ENCODE measurements at places on chromosomes 16 and 17. TPM values are rescaled to one million over a fixed set of nuclear protein-coding genes. Genes with fewer than 3 reads are reported as not detected.
A peak's percentile ranks its signal among the peaks of the same experiment; 100 is the strongest.

DNA sequence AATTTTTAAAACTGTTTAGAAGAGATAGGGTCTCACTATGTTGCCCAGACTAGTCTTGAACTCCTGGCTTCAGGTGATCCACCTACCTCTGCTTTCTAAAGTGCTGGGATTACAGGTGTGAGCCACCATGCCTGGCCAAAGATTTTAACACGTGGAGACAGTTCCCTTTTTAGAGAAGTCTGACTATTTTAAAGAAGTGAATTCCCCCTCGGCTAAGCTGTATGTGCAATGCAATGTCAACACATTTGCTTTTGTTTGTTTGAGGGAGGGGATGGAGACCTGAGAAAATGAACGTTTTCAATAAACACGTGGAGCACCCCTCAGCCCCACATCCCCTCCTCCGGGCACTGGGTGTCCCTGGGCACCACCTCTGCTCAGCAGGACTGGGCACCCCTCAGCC lies 14.3 kb upstream of the RNPS1 start:
- no peak for DNase-seq

GRCh38 chr16:85712801-85713200 lies 24.0 kb upstream of the GINS2 start:
- no peak for DNase-seq

DNA sequence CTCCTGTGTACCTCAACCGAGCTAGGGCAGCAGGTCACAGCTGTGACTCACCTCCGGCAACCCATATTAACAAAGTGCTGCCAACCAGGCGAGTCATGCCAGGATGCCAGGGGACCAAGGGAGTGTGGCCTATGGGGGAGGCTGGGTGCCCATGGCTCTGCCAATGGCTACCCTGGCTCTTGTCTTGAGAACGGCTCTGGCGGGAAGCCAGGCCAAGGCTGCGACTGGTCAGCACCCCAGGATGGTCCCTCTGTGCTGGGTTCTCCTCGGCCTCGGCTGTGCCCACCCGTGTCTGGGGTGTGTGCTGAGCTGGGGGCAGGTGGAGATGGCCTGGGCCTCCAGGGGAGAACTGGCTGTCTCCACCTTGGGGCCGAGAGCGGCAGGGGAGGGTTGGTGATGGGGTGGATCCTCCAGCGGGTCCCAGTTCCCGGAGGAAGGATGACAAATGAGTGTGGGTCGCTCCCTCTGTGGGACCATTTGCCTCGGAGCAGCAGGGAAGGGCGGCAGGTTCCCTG lies 75.8 kb downstream of the MRC2 start:
- no peak for DNase-seq

GRCh38 chr17:82932518-82933310 lies 92.9 kb upstream of the ZNF750 start:
- peak; percentile 10 for DNase-seq

DNA sequence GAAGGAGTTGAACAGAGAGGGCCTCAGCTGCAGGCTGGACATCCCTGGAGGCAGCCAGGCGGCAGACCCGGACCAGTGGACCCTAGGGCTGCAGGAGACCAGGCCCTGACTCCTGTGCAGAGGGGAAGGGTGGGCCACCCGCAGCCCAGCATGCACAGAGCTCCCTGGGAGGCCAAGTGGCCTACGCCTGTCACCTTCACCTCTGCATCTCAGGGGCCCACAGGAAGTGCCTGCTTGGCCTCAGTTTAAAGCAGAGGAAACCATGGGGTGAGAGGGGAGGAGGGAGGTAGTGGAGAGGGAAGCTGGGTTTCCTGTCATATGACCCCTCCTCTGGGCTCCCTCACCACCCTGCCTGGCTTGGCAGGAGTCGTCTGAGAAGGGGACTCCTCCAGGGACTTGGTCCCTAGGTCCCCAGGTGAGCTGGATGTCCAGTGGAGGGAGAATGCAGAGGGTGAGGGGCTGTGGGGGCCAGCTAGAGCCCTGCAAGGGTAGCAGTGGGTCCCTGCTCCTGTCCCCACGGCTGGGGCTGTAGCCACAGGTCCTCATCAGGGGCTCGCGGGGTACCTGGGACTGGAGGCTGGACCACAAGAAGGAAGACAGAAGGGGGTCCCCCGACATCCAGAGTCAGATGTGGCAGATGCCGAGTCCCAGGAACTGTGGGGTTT lies at the start of gene TMC8:
TMC8 (plus strand) TSS at position 335 of the 665 bp plus-strand sequence. CDS start 818 bp downstream, outside the sequence.
- no peak for DNase-seq

Gene HOXB4
- 34.4 TPM for total RNA-seq

- no peak for DNase-seq
Observed at GRCh38 chr17:39611401-39612112, 3.8 kb upstream of the NEUROD2 start.

- no peak for DNase-seq
Observed at GRCh38 chr17:66172144-66172543, 19.8 kb downstream of the CEP112 start.

Gene OR2C1
- 0.47 TPM for total RNA-seq

DNA sequence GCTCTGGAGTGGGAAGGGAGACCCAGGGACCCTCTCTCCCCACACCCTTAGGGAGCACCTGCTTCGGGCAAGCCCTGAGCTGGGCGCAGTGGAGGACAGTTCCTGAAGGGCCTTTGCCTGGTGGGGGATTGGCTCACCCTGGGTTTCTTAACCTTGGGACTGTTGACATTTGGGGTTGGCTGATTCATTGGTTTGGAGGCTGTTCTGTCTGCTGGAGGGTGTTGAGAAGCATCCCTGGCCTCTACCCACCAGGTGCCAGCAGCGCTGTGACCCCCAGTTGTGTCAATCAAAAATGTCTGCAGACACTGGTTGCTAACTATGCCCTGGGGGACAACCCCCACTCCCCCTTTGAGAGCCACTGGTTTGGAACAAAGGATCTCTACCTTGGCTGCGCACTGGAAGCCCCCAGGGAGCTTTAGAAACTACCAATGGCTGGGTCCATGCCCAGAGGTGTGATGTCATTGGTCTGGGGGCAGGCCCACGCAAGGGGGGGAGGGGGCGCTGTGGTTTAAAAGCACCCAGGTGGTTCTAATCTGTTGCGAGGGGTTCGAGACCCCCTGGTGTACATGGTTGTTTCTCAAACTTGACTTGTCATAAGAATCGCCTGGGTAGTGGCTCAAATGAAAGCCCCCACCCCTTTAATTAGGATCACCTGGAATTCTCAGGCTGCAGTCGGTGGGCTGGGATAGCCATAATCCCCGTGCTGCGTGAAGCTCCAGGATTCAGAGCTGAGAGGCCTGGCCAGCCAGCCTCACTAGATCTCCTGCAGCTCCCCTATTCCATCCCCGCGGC lies 151.9 kb upstream of the GSE1 start:
- DNase-seq: no peak

DNA sequence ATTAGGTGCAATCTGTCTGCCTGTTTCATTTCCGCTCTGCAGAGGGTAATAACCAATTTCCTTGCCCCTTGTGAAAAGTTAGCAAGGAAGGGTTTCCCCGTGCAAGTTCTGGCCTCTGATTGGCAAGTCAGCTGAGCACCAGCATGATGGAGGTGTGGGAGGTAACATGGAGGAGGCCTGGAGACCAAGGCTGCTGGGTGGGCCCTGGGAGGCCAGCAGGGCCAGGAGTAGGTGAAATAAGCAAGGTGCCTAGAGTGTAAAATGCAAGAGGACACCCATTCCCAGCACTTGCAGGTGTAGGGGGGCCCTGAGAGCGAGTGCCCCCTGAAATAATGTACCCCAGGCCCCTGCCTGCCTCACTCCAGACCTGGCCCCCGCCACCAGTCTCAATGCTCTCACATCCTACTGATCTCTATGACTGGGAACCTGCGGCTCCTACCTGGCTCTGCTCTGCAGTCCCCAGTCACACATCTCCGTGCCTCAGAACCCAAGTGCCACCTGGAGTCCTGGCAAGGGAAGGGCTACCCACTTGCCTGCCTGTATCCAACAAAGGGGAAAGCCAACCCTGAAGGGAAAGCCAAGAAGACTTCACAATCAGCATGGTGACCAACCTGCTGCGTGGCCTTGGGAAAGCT lies 116.2 kb downstream of the C16orf78 start:
- no peak for DNase-seq

DNA sequence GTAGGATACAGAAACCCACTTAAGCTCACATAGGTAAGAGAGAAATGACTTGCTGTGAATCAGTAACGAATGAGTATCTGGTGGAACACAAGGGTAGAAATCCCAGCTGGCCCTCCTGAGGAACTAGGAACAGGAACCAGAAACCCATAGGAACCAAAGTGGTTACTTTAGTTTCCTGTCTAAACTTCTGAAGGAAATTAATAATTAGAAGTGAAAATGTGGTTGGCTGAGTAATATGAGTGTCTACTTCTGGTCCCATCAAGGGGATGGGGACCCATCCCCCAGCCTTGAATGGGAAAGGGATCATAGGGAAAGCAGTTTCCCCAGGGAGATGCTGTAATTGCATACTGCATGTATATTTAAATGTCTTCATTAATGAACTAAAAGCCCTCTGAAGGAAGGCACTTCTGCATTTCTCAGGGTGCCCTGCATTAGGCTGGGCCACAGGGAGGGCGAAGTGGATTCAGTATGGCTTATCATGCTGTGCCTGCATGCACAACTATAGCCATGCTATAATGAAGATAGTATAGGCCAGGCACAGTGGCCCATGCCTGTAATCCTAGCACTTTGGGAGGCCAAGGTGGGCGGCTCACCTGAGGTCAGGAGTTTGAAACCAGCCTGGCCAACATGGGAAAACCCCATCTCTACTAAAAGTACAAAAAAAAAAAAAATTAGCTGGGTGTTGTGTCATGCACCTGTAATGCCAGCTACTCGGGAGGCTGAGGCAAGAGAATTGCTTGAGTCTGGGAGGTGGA lies 45.6 kb downstream of the CYB5B start:
- no peak for DNase-seq

GRCh38 chr17:45225964-45226530 lies 4.4 kb downstream of the FMNL1 start:
- no peak for DNase-seq

Gene RDM1
- total RNA-seq: 3.4 TPM

- no peak for DNase-seq
Observed at GRCh38 chr16:27498916-27499658, 50.6 kb downstream of the GTF3C1 start.

DNA sequence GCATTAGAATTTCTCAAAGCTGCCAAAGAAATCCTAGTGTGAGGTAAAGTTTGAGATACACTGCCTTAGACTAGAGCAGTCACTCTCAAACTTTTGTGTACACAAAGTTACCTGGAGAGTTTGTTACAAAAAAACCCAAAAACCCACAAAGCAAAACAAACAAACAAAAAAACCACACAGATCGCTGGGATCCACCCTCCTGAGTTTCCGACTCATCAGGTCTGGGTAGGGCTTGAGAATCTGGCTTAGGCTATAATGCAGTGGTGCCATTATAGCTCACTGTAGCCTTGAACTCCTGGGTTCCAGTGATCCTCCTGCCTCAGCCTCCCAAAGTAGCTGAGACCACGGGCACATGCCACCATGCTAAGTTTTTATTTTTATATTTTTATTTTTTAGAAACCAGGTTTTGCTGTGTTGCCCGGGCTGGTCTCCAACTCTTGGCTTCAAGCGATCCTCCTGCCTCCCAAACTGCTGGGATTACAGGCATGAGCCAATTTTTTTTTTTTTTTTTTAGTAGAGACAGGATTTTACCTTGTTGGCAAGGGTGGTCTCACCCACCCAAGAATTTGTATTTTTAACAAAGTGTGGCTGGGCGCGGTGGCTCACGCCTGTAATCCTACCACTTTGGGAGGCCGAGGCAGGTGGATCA lies 22.3 kb upstream of the SMG1 start:
- DNase-seq: no peak

DNA sequence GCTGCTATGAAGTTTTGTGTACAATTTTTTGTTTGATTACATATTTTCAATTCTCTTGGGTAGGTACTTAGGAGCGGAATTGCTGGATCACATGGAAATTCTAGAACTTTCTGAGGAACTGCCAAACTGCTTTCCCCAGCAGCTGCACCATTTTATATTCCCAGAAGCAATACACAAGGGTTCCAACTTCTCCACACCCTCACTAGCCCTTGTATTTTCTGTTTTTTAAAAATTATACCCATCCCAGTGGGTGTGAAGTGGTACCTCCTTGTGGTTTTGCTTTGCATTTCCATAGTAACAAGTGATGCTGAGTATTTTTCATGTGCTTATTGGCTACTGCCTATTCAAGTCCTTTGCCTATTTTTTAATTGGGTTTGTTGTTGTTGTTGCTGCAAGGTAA lies 20.9 kb downstream of the NACA2 start:
- no peak for DNase-seq

DNA sequence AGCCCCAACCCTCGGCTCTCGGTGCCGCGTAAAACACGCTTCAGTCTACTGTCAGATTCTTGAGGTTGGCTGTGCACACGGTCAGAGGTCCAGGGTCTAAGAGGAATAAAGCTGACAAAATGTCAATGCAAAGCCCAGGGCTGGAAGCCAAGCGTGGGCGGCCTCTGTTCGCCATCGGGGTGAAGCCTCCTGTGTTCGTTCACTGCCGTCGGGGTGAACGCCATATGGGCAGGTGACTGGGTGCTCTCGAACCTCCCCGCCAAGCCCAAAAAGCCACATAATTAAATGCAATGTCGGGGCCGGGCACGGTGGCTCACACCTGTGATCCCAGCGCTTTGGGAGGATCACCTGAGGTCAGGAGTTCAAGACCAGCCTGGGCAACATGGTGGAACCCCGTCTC lies 44.6 kb downstream of the MRM3 start:
- no peak for DNase-seq

Gene TMEM114
- total RNA-seq: not detected

Gene AOC2
- total RNA-seq: 3.0 TPM
